NK-92 treated with Interleukin-12 subunit alpha and Interleukin-12 subunit beta, amount 100 ng/mL, for 24 hours (cell line): ENCODE measurements at places on chromosomes 1 and 21.

- no peak for DNase-seq
Observed at GRCh38 chr1:230510496-230510895, 84.4 kb upstream of the PGBD5 start.

DNA sequence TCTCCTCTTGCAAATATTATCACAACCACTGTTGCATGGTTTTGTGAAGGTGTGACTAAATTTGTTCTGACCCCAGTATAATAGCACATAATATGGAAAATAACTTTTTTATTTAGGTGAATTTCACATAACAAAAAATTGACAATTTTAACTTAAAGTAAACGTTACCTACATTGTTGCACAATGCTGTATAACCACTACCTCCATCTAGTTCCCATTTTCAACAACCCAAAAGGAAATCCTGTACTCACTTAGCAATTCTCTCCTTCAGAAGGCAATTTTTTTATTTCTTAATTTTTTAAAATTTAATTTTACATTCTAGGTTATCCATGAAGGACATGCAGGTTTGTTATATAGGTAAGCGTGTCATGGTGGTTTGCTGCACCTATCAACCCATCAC lies 95.2 kb downstream of the KCNJ6 start:
- no peak for DNase-seq

GRCh38 chr1:226608699-226609505 lies 60.3 kb downstream of the STUM start:
- DNase-seq, result no peak

GRCh38 chr1:117681093-117681900 lies 75.4 kb downstream of the TENT5C start:
- DNase-seq, result no peak

- no peak for DNase-seq
Observed at GRCh38 chr1:91851130-91852010, 34.6 kb downstream of the TGFBR3 start.

GRCh38 chr1:33346533-33346926 lies 25.6 kb upstream of the A3GALT2 start:
- DNase-seq, result no peak

DNA sequence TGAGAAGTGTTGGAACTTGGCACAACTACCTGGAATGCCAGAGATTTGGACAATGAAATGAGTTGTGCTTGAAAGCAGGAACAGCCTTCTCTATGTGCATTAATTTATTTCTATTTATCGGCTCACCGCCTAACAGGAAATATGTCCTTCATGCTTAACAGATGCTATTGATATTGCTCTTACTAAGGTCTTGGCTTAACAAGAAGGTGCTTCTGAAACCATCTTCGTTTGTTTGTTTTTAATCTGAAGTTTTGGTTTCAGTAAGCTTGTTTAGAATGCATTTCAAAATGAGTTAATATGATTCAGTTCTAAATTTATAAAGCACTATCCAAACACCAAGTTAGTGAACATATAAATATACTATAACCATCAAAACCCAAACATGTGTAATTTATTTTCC lies 898.3 kb upstream of the B3GALT2 start:
- DNase-seq, result no peak

GRCh38 chr1:38834221-38834782 lies 25.3 kb downstream of the RRAGC start:
- DNase-seq, result no peak

DNA sequence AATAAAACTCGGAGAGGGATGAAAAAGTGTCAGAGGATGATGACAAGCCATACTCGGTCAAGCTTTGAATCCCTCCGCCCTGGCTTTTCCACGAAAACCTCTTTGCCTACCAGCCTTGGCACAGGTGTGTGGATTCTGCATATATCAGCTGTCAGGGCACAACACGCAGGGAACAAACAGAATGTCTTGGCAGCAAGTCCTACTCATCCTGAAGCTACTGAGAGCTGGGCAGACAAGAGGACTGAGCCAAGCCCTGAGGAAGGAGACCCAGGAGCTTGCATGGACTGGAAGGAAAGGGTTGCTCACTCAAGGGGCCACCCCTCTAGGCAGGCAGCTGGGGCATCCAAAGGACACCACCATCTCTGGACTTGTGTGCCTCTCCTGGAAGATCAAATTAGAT lies 132.4 kb downstream of the HMGB4 start:
- no peak for DNase-seq

DNA sequence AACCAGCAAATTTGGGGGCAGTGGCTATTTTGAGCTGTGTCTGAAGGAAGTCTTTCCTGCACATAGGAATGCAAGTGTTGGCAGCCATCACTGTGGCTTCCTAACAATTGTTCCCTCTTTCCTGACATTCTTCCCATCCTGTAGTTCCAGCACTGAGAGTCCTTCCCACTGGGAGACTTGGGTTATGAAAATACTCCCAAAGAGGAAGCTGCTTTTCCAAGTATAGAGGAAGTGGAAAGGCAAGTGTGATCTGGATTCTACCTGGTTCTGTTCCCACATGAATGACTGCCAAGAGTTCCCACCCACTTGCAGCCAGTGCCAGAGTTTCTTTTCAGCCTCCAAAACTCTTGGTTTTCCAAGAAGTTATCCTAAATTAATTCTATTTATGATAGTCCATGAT lies 98.5 kb upstream of the CD53 start:
- DNase-seq, result no peak

GRCh38 chr1:38953433-38953860 lies 11.8 kb upstream of the RHBDL2 start:
- DNase-seq, result no peak

- DNase-seq, result no peak
Observed at GRCh38 chr1:31483012-31483946, 70.3 kb downstream of the SERINC2 start.

GRCh38 chr1:153483776-153484175 lies 23.3 kb upstream of the S100A7 start:
- no peak for DNase-seq

DNA sequence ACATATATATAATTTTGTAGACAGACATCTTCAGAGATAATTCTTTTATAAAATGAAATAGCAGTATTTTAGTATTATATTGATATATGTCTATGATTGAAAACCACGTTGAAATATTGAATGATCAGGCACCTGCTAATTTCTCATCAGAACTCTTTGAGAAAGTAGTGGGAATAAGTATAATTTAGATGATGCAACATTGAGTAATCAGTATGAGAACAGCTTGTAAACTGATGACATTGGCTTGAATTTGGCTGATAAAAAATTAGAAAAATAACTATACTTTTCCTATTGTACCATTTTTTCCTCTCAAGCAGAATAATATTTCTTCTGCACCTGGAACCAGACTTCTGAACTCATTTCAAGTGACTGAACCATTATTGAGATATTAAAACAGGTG lies 1316.8 kb downstream of the NCAM2 start:
- DNase-seq, result no peak

- DNase-seq, result no peak
Observed at GRCh38 chr1:193614817-193615216, 428.4 kb upstream of the B3GALT2 start.

DNA sequence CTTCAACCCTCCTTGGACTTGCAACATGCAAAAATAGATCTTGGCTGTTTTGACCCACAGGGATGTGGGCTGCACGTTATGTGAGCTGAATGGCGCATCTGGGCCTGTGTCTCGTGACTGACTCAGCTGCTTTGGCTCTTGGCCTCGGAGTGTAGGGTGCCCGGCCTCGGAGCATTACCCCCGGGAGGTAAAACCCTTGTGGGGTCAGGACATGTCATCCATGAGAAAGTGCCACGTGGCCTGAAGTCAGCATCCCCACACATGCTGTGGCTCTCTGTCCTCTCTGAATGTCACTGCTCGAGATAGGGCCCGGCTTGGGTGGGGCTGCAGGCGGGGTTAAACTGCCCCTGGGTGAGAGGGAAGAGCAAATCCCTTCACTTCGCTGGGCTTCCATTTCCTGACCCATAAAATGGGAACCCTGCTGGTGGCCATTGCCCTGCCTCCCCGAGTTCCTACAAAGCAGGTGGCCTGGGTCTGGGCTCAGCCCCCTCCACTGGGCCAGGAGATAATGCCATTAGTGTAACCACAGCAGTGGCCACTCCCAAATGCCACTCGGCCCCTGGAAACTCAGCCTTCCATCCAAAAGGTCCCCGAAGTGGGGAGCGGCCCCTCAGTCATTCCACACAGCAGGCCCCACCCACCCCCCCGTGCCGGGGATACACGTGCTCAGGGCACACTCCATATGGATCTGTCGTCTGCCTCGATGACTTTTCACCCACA lies 22.8 kb upstream of the TSPEAR start:
- no peak for DNase-seq

DNA sequence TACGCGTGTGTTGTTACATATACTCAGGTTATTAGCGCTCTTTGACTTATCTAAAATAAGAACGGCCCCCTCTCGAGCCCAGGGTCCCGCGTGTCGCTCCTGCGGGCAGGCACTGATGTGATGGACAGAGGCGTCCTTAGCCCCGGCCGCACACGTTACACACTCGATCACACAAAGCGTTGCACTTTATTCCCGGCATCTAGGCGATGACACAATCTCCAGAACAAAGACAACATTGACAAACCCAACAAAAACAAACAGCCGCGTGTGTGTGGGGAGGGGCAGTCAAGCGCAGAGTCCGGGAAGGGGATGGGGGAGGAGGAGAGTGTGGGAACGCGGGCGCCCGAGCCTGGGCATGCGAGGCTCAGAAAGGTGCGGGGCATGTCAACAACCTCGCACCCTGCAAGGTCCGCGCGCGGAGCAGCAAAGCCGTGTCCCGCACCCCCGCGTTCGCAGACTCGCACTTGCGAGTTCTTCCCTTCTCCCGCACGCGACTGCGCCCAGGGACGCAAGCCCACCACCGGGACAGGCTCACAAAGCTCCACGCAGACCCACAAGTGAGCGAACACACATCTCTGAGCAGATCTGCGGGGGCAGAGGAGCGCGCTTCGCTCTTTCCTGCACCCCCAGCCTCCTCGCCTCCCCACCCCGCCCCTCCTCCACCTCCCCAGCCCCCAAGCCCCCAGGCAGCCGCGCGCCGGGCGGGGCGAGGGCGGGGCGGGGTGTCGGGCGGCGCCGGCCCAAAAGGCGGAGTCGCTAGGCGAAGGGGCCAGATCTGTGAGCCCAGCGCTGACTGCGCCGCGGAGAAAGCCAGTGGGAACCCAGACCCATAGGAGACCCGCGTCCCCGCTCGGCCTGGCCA lies at the start of gene EFNA1:
Gene EFNA1, plus strand, starts transcription at position 772 of the 862 bp plus-strand sequence. CDS start 102 bp downstream, outside the sequence.
- no peak for DNase-seq
